ENCODE measurements at places on chromosomes 11 and 22. TPM values are rescaled to one million over a fixed set of nuclear protein-coding genes. Genes with fewer than 3 reads are reported as not detected.

ROM1 gene
- polyA plus RNA-seq: 0.19 TPM

CATSPER1 gene
- polyA plus RNA-seq: not detected

PKP3 gene
- polyA plus RNA-seq: not detected

C11orf42 gene
- not detected for polyA plus RNA-seq

TSPO gene
- polyA plus RNA-seq: 125 TPM

OR52I2 gene
- polyA plus RNA-seq: not detected

LMF2 gene
- 26.4 TPM for polyA plus RNA-seq

Measured in IgD-negative memory B cell (primary cell).